ENCODE measurements at places on chromosomes 3 and 15. TPM values are rescaled to one million over a fixed set of nuclear protein-coding genes. Genes with fewer than 3 reads are reported as not detected.

The C3orf85 gene
- total RNA-seq: not detected

The GALNT15 gene
- total RNA-seq: not detected

The CASR gene
- total RNA-seq: not detected

The GOLGA6L6 gene
- total RNA-seq: not detected

The TATDN2 gene
- total RNA-seq: 81.5 TPM

The LINS1 gene
- total RNA-seq: 64.1 TPM

The UBA7 gene
- total RNA-seq: 97.5 TPM

The CLRN1 gene
- total RNA-seq: not detected

- no peaks in the 10 kb centered on the region for H3K36me3 ChIP-seq
- H3K4me1 ChIP-seq: no peaks in the 10 kb centered on the region
- no peak overlapping the region for H3K27ac ChIP-seq
- no peak overlapping the region for H3K4me3 ChIP-seq
- H3K27me3 ChIP-seq: peaks cover 9% of the 10 kb centered on the region
- no peak for DNase-seq
These were observed 47.7 kb upstream of the GRIP2 start for GRCh38 chr3:14587740-14588360.

DNA sequence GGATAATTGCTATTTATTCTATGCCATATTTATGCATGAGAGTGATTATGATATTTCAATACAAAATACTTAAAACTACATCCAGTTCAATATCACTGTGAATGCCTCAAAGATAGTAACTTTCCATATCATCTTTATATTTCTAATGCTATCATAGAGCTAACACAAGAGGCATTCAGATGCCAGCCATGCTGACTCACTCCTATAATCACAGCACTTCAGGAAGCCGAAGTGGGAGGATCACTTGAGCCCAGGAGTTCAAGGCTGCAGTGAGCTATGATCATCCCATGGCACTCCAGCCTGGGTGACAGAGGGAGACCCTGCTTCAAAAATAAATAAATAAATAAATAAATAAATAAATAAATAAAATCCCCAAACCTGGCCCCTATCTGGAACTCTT, 498.7 kb downstream of the EPHA3 start:
- no peak overlapping the region for H3K27ac ChIP-seq
- H3K27me3 ChIP-seq: no peaks in the 10 kb centered on the region
- no peaks in the 10 kb centered on the region for H3K36me3 ChIP-seq
- H3K4me3 ChIP-seq: no peak overlapping the region
- H3K4me1 ChIP-seq: no peaks in the 10 kb centered on the region

DNA sequence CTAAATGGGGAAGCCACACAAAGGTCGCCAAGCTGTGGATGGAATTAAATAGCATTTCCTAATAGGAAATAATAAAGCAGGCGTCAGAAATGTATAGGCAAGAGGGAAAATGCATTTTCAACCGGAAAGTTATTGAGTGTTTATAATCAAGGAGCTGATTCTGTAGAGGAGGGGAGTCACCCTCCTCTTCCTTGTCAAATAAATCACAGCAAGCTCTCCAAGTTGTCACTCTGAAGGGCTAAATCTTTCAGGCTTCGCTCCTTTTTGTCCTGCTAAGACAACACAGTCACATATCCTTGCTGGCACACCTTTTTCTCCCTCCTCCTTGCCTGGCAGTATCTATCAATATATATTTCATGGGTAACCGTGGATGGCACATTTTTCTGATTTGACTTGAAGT, 338.4 kb downstream of the SATB1 start:
- no peak for DNase-seq
- no peak overlapping the region for H3K27ac ChIP-seq
- H3K4me3 ChIP-seq: no peak overlapping the region

DNA sequence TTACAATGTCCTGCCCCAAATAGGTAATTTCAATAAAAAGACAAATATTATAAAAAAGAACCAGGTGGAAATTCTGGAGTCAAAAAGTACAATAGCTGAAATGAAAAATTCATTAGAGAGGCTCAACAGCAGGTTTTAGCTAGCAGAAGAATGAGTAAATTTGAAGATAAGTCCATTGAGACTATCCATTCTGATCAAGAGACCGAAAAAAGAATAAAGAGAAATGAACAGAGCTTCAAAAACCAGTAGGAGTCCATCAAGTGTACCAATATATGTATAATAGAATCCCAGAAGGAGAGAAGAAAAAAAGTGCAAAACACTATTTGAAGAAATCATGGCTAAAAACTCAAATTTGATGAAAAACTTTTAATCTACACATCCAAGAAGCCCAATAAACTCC, 60.5 kb upstream of the POMGNT2 start:
- no peak for DNase-seq
- peaks cover 23% of the 10 kb centered on the region for H3K4me1 ChIP-seq
- H3K36me3 ChIP-seq: peaks cover 21% of the 10 kb centered on the region
- H3K27me3 ChIP-seq: peaks cover 10% of the 10 kb centered on the region
- H3K4me3 ChIP-seq: no peak overlapping the region

GRCh38 chr3:72798552-72799195, 49.6 kb downstream of the SHQ1 start:
- H3K27me3 ChIP-seq: no peaks in the 10 kb centered on the region
- no peak overlapping the region for H3K27ac ChIP-seq
- H3K4me1 ChIP-seq: peaks cover 15% of the 10 kb centered on the region
- H3K4me3 ChIP-seq: no peak overlapping the region
- peaks cover 20% of the 10 kb centered on the region for H3K36me3 ChIP-seq

DNA sequence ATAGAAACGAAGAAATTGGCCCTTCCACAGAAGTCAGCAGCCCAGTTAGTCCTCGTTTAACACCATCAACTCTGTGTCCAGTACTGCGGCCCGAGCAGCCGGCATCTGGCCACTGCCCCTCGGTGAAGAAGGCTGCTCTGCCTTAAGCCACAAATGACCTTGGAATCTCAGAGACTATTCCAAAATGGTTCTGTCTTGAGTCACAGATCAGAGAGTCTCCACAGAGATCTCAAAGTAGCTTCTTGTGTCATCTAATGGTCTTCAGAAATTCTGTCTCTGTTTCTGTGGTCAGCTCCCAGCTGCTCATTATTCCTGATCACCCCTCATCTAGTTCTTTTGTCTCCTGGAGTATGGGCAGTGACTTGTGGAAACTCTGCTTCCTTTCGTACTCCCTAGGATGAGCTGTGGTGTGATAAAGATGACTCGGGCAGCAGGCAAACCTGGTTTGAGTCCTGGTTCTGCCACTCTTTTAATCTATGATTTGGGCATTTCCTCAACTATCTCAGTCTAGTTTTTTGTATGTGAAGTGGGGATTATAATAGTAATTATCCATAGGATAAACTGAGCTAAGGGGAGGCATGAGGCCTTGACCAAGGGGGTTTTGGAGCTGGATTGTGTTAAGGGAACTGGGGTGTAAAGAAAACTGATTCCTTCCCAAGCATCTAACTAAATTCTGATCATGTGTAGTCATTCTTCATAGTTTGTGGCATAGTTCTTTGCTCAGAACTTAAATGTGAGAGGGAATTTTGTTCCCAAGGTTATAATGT, 22.6 kb downstream of the CRTC3 start:
- peaks cover 43% of the 10 kb centered on the region for H3K36me3 ChIP-seq
- H3K27ac ChIP-seq: peak overlapping the region; percentile 16

- no peak overlapping the region for H3K27ac ChIP-seq
- H3K36me3 ChIP-seq: peaks cover 4% of the 10 kb centered on the region
- H3K4me1 ChIP-seq: peaks cover 24% of the 10 kb centered on the region
- DNase-seq: no peak
These were observed 158.6 kb downstream of the BBX start for GRCh38 chr3:107681396-107681795.

DNA sequence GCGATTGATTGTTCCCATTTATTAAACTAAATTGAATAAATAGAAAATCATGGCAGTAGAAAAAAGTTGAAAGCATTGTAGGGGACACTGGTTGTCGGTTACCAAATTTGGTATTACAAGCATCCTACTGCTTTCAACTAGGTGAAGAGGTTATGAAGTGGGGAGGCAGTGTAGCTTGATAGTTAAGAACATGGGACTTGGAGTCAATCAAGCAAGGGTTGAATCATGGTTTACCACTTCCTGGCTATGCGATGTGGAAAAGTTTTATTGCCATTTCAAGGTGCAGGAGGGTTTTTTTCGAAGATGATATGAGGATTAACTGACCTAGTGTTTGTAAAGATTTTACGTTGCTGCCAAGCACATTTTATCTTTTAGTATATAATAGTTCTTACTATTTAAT, 318.2 kb upstream of the KCNH8 start:
- H3K27ac ChIP-seq: no peak overlapping the region
- H3K36me3 ChIP-seq: no peaks in the 10 kb centered on the region
- H3K27me3 ChIP-seq: no peaks in the 10 kb centered on the region
- no peak overlapping the region for H3K4me3 ChIP-seq

- H3K36me3 ChIP-seq: peaks cover 35% of the 10 kb centered on the region
- peaks cover 7% of the 10 kb centered on the region for H3K4me1 ChIP-seq
- no peaks in the 10 kb centered on the region for H3K27me3 ChIP-seq
- H3K27ac ChIP-seq: no peak overlapping the region
- no peak overlapping the region for H3K4me3 ChIP-seq
These were observed 149.5 kb downstream of the ITPR1 start for GRCh38 chr3:4642611-4643010.

- no peaks in the 10 kb centered on the region for H3K27me3 ChIP-seq
- peaks cover 62% of the 10 kb centered on the region for H3K4me1 ChIP-seq
- H3K36me3 ChIP-seq: no peaks in the 10 kb centered on the region
- H3K4me3 ChIP-seq: no peak overlapping the region
These were observed 61.7 kb downstream of the CCNL1 start for GRCh38 chr3:157098121-157098822.

DNA sequence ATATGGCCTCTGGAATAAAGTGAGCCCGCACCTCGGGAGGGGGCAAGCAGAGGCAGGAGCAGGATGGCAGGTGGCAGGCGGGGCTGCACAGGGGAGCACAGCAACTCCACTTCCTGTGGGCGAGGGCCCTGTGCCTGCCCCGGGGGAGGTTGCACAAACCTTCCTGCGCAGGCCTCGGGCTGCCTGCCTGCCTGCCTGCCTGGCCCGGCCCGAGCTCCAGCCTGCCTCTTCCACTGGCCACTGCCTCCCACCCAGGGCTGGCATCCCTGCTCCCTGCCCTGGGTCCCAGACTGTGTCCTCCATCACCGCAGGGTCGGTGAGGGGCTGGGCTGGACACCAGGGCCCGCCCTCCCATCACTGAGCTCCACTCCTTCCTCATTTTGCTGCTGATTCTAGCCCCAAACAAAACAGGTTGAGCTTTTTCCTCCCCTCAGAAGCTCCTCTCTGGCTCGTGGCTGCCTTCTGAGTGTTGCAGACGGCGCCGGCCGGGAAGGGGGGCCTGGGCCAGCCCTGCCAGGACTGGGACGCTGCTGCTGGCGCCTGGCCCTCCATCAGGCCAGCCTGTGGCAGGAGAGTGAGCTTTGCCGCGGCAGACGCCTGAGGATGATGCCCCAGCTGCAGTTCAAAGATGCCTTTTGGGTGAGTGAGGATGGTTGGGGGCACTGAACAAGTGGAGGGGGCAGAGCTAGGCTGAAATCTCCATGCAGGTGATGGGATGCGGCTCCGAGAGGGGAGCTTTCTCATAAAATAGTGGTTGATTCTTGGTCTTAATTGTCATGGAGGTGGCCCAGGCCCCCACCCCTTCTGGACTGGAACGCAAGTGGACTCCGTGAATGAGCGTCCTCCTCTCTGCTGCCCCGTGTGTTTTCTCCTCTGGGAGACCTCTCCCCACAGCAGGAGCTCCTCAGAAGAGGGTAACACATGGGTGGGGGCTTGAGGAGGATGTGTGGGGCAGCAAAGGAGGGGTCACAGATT, at the start of gene PSTPIP1:
PSTPIP1 (plus strand) TSS at position 156 of the 975 bp plus-strand sequence; CDS start at position 604, 448 bp downstream.
- peaks cover 27% of the 10 kb centered on the region for H3K36me3 ChIP-seq
- H3K27me3 ChIP-seq: no peaks in the 10 kb centered on the region
- peaks cover 81% of the 10 kb centered on the region for H3K4me1 ChIP-seq
- H3K27ac ChIP-seq: peak within 1 kb of the TSS; percentile 89
- peak; percentile 64 for DNase-seq
- peak within 1 kb of the TSS; percentile 95 for H3K4me3 ChIP-seq

DNA sequence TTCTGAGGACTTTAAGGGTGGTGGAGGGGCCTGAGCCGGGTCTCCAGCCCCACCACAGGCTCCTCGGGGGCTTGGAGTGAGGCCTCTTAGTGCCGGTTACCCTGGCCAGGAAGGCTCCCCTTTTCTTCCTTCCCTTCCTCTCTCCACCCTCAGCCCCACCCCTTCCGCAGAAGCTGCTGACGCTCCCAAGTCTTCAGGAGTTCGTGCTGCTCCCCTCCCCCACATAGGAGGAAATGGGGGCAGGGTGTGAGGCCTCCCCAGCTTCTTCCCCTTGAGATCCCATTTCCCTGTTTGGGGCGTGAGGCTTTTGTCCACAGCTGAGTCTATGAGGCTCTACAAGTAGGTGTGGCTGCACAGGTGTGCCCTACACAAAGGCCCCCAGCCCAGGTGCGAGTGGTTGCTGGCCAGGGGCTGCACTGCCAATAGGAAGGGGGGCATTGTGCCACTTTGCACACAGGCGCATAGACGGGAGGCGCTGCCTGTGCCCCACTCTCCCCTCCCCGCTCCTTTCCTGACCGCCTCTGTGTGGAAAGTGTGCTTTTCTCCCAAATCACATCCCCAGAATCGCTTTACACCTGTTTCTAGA, 915 bp upstream of the CALML4 start:
- no peak for DNase-seq
- peak overlapping the region; percentile 73 for H3K4me3 ChIP-seq
- H3K27ac ChIP-seq: peak overlapping the region; percentile 67
- H3K27me3 ChIP-seq: no peaks in the 10 kb centered on the region

Measured in activated T-helper 1 cell treated with anti-CD3 and anti-CD28 coated beads, Interleukin-12 subunit alpha, Interleukin-12 subunit beta, Interleukin-2, Interleukin-4 antibody, amounts not matched to agents 30 ng/mL and 10 ng/mL and 1 ng/mL, durations not matched to agents 14 hours and 24 hours and 36 hours (primary cell).